ENCODE measurements at places on chromosomes 3 and 15.

- no peak for DNase-seq
Observed at GRCh38 chr3:131538968-131539367, 36.2 kb upstream of the MRPL3 start.

DNA sequence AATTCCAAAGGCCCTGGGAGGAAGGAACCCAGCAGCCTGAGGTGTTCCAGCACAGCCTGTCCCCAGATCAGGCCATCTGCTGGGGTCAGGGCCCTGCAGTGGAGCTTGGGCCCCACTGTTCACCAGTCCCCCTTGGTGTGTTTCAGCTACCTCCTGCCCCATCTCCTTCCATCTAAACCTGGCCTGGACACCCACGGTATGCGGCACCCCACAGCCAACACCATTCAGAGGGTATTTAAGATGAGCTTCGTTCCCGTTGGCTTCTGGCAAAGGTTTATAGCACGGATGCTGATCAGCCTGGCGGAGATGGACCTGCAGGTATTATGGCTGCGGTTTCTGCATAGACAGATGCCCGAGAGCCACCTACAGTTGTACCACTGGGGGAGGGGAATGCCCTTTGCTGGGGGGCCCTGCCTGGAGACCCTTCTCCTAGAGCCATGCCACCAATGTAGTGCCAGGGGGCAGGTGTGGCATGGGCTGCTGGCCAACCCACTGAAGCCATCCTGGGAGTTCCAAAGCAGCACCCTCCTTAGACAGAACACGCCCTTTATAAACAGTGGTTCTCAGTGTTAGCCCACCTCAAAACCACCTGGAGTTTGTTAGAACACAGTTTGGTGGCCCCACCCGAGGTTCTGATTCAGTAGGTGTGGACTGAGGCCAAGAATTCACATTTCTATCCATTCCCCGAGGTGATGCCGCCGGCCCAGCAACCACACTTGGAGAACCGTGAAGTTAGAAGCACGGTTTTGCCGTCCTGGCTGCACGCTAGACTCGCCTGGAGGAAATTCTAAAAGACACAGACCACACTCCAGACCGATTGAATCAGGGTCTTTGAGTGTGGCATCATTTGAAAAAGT is 126.9 kb downstream of the LRRK1 start:
- DNase-seq: no peak

DNA sequence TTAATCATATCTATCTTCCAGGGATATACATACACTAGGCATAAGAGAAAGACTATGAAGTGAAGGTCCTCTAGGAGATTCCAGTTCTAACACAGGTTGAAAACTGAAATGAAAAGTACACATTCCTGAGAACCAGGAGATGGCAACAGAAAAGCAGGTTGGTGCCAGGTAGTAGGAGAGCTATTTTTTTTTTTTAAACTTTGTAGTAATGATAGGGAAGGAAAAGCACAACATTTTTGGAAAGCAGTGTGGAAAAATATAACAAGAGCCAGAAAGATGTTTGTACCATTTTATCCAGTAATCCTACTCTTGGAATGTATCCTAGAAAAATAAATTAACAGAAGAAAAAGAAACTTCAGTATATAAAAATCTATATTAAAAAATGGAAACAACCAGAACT is 189.9 kb downstream of the DTWD1 start:
- DNase-seq: no peak

- DNase-seq: no peak
Observed at GRCh38 chr3:197309528-197310361, 11.3 kb upstream of the DLG1 start.

GRCh38 chr3:180048840-180049239 is 12.1 kb upstream of the PEX5L start:
- DNase-seq: no peak

DNA sequence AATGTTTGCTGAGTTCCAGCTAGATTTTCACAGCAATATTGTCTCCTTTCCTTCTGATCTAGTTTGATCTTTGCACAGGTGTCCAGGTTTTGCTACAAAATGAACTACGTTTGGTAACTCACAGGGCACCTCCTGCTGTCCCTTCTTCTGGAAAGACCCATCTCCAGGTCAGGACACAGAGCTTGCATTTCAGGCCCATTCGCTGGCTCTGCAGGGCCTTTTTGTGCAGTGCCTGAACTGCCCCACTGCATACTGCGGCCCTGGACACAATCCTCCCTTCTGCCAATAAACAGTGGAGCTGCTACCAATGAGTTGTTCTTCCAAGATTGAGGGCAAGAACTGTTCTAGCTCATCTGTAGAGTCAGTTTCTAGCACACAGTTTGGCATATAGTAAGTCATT is 50.7 kb upstream of the BDH1 start:
- no peak for DNase-seq

DNA sequence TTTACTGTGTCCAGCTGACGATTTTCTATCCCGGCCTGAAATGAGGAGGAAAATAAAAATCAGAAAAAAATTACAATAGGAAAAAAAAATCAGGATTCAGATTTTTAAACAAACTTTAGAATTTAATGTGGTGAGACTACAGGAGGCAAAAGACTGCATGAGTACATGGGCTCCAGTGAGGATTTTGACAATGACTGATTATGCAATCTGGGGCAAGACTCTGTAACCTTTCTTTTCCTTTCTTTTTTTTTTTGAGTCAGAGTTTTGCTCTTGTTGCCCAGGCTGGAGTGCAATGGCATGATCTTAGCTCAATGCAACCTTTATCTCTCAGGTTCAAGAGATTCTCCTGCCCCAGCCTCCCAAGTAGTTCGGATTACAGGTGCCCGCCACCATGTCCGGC is 29.9 kb downstream of the SPG11 start:
- no peak for DNase-seq

- DNase-seq: no peak
Observed at GRCh38 chr3:37645517-37646380, 215.9 kb upstream of the CTDSPL start.

- no peak for DNase-seq
Observed at GRCh38 chr3:71754610-71755253, 1.1 kb downstream of the GPR27 start.

DNA sequence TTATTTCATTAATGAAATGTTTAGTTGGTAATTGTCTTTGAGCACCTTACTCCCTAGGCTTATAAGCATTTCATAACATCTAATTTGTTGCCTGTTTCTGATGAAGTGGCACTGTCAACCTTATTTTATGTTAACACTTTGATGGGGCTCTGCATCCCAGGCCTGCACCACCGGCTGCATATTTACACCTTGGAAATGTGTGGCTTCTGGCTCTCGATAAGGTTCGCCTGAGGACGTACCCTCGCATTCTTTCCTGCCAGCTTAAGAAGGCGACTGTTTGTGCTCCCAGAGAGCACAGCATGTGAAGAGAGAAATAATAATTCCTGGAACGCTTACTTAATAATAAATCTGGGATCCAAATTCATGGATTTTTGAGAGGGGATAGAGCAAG is 763.3 kb upstream of the CFAP20DC start:
- DNase-seq: no peak

GRCh38 chr3:189404024-189404423 is 227.2 kb upstream of the TP63 start:
- DNase-seq: no peak

GRCh38 chr3:157373783-157374182 is 62.9 kb upstream of the PTX3 start:
- no peak for DNase-seq

DNA sequence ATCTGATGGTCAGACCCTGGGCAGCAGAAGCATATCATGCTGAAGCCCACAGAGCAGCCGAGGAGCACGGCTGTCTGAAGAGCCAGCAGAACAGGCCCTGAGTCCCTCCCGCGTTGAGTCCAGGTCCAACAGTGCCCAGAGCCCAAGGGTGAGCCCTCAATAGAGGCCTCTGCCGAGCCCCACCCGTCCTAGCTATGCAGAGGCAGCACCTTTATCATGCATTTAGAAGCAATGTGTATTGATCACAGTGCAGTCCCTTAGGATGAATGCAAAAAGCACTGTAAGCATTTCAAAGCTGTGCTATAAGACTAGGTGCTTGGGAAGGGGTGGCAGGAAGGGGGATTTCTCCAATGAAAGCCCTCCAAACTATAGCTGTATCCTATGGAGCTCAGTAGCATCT is 208.5 kb downstream of the GABRB3 start:
- no peak for DNase-seq

- no peak for DNase-seq
Observed at GRCh38 chr3:162738784-162739183, 1242.2 kb downstream of the OTOL1 start.

- DNase-seq: no peak
Observed at GRCh38 chr3:71816767-71817156, 31.8 kb upstream of the PROK2 start.

DNA sequence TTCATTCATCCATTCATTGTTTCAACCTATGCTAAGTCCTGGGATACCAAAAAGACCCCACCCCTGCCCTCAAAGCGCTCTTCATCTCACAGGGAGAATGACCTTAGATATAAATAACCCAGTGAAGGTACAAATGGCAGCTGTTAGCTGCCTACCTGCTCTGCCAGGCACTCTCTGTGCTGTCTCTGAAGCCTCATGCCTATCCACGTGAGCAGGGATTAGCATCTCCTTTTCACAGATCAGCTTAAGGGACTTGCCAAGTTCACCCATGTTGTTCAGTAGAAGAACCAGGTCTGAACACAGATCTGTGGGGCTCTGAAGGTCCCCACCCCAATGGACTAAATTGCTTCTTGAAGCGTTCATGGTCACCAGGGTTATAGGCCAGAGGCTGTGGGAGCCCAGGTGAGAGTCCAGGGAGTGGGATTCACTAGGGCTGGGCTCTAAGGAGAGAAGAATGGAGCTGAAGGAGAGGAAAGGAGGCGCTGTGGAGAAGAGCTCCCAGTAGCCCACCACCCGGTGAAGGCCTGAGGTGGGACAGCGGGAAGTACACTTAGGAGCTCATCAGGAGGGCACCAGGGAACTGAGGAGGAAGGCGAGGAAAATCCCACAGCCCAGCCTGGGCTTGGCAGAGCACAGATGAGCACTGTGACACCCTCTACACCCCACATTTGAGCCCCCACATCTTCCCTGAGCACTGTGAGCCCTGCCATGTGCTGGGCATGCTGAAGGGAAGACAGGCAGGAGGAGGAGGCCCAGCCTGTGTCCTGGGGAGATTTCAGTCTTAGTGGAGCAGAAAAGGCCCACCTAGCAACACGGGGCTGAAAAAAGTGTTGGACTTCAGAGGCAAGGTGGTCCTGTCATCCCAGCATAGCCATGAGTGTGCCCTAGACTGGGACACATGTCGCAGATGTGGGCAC is 20.4 kb downstream of the RBP1 start:
- no peak for DNase-seq

GRCh38 chr3:53633197-53633787 is 138.9 kb downstream of the CACNA1D start:
- no peak for DNase-seq

DNA sequence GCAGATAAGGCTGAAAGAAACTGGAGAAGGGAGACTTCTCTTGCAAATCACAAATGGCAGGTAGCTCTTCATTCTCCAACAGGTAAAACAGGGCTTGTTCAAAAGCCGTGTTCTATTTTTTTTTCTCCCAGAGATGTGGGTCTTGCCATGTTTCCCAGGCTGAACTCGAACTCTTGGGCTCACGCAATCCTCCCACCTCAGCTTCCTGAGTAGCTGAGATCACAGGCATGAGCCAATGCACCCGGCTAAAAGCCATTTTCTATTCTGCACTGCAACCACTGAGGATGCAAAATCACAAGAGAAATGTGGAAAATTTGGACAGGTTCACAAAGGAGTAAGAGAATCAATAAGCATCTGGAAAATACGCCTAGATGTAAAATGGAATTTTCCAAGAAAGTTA is 19.5 kb downstream of the EIF4E3 start:
- no peak for DNase-seq

GRCh38 chr3:186938716-186939115 is 8.4 kb downstream of the ST6GAL1 start:
- DNase-seq: no peak

DNA sequence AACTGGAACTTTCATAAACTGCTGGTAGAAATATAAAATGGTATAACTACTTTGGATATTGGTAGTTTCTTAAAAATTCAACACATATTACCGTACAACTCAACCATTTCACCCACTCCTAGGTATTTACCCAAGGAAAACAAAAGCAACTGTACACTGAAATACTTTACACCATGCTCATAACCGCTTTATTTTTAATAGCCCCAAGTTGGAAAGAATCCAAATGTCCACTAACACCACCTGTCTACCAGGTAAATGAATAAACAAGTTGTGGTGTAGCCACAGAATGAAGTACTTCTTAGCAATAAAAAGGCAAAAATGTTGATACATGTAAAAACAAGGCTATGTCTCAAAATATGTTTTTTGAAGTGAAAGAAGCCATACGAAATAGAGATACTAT is 215.9 kb upstream of the PEX5L start:
- no peak for DNase-seq

DNA sequence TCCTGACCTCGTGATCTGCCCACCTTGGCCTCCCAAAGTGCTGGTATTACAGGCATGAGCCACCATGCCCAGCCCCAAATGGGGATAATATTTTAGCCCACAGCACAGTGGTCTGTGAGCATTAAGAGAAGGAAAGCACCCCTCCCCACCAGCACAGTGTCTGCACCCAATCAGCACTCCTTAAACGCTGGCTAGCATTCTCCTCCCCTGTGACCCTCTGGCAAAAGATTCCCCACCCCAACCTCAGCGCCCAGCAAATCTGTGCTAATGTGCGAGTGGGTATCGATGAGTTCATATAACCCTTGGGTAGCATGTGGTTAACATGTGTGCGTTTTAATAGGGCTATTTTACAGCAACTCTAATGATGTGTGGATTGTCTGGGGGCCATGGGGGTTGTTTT is 18.3 kb upstream of the EPHB3 start:
- no peak for DNase-seq

DNA sequence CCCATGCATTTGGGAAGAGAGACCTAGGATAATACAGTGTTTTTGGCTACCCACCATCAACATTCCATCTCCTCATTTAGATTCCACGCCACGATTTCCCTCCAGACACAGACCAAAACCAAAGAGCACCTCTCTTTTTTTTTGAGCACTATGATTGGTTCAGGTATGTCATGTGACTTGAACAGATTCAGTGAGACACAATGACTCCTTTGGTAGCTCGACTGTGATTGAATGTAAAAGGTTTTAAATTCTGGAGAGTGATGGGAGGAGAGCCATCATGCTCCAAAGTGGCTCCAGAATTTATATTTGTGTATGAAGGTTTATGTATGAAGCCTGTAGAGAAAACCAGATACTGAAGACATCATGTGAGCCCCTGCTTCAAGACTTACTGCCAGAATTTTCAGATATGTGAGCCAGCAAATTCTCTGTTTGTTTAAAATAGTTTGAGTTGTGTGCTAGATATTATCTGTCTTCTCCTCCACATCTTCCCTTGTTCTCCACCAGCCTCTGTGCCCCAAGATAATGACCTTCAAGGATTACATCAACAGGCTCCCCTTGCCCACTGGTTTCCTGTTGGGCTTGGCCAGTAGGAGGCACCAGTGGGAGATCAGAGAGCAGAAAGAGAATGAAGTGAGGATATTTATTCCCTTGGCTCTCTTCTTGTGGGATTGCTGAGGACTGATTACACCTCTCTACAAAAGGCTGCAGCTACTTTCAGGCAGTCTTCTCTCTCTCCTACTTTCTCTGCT is 12.5 kb downstream of the MYD88 start:
- no peak for DNase-seq
